Bone marrow (tissue), 2 donors: ENCODE measurements at places on chromosomes 12 and 14.

DNA sequence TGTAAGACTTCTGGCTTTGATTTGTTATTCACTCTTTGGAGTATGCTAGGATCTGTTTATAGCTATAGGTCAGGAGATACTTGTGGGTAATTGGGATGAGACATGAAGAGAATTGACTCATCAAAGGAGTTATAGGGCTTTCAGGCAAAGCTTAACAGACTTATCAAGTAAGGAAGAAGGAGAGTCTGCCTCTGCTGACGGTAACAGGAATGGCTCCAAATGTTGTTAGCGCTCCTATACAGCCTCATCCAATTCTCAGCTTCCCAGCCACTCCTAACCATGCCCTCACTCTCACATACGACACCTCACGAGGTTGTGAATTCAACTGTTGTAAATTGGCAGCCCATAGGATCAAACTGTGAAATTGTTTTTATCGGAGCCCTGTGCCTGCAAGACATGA is 140.5 kb downstream of the KCNA5 start:
- no peak for DNase-seq

DNA sequence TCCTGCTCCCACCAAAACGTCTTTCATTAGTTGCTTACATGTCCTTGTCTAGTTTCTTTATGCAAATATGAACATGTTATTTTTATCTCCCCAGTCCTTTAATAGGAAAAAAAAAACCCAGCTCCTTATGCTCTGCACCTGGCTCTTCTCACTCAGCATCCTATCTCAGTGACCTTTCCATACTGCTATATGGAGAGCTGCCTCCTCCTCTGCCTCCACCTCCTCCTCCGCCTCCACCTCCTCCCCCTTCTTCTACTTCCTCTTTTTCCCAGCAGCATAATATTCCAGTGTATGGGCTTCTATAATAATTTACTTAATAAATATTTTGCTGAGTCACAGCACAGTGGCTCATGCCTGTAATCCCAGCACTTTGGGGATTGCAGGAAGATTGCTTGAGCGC is 31.5 kb downstream of the ABCB9 start:
- no peak for DNase-seq

DNA sequence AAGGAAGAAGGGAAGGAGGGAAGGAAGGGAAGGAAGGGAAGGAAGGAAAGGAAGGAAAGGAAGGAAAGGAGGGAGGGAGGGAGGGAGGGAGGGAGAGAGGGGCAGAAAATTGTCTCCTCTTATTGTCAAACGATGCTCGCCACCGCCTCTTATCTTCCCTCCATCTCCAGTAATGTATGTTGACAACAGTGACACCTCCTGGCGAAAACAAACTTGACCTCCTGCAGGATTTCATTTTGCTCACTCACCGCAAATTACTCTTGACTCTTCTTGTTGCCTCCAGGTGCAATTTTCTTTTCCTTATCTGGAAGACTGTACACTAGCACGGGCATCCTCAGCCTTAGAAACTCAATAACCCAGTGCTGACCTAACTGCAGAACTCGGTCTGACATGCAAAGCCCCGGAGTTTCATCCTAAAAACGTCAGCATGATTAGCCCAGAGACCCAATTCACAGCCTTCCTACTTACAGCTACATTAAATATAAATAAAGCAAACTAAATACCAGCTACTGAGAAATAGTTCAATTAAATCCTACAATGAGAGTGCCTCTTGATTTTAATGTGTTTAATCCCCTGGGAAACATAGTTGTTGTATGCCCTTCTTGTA is 512.4 kb upstream of the TMPO start:
- DNase-seq = no peak

DNA sequence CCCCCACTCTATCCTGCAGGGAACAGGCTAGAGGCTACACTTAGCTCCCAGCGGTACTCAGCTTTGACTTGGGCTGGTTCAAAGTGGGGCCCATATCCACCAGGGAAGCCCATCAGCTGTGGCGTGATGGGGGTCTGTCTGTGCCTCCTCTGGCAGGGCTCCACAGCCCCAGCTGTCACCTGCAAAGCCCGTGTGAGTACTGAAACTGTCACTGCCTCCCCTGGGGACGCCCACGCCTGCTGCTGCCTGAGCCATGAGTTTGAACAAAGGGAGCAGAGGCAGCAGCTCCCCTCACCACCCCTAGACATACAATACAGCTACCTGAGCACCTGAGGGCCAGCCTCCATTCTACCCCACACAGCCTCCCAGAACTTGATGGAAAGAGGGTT is 5.0 kb downstream of the REM2 start:
- DNase-seq = no peak

DNA sequence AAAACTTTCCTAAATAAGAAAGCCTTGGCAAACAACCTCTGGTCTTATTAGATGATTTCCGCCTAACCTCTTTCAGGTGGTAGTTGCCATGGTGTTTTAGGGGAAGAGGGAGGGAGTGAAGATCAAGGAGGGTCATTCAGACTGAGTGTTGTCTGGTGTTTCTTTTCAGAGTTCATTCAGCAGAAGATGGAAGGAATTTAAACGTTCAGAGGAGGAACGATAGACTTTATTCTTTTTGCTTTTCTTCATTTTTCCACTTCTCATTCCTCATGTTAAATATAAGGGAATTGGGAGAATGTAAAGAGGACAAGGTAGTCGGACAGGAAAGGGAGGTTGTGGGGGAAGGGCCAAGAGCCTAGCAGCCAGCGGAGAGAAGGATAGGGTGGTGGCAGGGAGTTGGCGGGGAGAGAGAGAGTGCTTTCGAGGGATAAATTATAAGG is 17.4 kb upstream of the SALL2 start:
- no peak for DNase-seq

DNA sequence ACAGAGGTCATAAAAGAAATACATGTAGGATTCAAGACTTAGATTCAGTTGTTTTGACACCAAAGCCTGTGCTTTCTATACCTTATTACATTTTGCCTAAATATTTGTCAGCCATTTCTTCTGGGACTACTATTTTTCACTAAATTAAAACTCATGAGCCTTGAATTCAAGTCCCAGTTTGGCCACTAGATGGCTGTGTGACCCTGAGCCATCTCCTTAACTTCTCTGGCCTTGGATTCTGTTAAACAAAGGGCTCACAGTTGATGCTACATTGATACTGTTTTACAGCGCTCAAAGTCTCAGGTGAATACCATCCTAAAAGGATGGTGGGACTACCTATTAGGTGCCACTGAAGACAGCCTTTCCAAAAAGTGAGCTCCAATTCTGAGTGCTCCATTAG is 39.6 kb upstream of the CCDC198 start:
- DNase-seq = no peak

DNA sequence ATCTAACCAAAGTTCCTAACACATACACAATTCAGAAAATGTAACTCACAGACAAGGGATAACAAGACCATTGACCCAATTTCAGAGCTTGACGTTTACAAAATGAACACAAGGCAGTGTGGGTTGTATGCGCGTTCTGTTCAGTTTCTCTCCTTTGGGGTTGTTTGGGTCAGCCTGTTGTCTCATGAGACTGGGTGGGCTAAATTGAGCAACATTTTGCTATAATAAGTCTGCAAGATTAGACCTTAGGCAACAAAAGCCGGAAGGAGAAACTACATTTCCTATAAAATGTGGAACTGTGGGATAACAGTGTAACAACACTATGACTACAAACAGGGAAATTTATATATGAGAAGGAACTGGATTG is 18.8 kb upstream of the LTA4H start:
- DNase-seq = no peak

GRCh38 chr12:105674871-105675699 is 344.6 kb downstream of the C12orf75 start:
- no peak for DNase-seq

DNA sequence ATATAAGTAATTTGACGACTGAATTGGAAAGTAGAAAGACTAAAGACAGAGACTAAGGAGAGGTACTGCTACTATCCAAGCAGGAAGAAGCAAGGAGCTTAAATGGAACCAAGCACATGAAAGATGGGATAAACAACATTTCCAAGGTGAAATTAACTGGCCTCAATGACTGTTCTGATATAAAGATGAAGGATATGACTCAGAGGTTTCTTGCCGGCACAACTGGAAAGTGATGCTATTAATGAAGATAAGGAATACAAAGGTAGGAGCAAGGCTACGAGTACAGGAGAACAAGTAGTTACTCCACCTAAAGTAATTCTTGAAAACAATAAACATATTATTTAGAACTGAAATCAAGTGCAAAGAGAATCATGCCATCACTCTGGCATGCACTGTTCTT is 6.4 kb downstream of the SNX6 start:
- no peak for DNase-seq

DNA sequence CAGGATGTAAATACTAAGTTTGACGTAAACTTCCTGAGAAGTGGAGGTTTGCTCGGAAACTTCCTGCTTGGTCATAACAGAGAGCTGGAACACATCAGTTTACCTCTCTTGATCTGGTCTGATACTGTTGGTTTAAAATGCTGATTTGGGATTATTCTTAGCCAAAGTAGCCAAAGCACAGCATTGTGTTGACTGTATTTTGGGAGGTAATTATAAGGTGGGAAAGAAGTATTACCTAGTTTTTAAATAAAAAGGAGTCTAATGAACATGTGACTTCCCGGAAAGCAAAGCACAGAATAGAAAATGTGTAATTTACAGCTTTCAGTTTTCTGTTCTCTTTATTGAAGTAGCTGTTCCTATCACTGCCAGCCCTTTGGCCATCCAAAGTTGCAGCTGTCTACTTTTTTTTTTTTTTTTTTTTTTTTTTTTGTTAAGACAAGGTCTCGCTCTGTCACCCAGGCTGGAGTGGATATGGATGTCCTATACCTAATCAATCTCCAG is 52.2 kb upstream of the SRP54 start:
- no peak for DNase-seq

GRCh38 chr12:108635201-108635996 is 1.7 kb upstream of the SELPLG start:
- peak; percentile 35 for DNase-seq

DNA sequence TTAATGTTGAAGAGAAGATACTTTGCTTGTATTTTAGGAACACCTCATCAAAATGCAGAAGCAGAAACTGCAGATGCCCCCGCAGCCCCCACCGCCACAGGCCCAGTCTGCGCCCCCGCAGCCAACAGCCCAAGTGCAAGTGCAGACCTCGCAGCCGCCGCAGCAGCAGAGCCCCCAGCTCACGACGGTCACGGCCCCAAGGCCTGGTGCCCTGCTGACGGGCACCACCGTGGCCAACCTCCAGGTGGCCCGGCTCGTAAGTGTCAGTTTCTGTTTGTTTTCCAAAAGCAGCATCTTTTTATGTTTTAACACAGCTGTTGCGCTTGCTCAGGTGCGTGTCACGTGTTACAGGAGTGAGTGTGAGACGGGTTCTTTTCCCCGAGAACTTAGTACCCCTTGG is 79.5 kb downstream of the DDX51 start:
- no peak for DNase-seq

- DNase-seq = no peak
Measured at GRCh38 chr12:125129179-125129571, 63.9 kb downstream of the AACS start.

GRCh38 chr12:13436696-13437391 is 240.3 kb downstream of the EMP1 start:
- DNase-seq = no peak

GRCh38 chr12:48028541-48029431 is 24.5 kb upstream of the COL2A1 start:
- DNase-seq = no peak

DNA sequence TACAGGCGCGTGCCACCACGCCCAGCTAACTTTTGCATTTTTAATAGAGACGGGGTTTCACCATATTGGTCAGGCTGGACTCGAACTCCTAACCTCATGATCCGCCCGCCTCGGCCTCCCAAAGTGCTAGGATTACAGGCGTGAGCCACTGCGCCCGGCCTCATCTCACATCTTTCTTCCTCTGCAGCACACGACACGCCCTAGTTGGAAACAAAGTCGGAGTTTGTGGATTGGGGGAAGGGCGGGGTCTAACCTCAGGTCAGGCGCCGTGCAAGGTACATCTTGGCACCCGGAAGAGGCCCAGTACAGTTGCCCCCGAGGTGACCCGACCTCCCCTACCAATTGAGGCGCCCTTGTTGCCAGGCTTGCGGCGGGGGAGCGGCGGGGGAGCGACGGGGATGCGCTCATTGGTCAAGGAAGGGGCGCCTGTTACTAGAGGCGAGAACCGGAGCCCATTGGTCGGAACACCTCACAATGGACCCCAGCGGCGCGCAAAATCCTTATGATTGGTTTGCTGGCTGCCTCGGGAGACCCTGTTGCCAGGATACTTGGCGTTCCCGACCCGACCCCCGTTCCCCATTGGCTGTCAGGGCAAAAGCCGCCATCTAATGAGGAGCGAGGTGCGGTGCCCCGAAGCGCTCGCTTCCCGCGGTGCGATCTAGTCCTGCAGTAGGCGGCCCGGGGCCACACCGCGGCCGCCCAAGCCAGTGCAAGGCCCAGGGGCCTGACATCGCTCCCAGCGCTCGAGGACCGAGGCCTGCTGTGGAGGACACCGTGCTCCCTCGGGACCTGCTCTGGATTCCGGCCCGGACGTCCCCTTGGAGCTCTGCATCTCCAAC is at the start of gene REC8:
TSS of gene REC8 (plus strand) at position 659 of the 839 bp plus-strand sequence. CDS start 473 bp downstream, outside the sequence.
- peak; percentile 37 for DNase-seq

DNA sequence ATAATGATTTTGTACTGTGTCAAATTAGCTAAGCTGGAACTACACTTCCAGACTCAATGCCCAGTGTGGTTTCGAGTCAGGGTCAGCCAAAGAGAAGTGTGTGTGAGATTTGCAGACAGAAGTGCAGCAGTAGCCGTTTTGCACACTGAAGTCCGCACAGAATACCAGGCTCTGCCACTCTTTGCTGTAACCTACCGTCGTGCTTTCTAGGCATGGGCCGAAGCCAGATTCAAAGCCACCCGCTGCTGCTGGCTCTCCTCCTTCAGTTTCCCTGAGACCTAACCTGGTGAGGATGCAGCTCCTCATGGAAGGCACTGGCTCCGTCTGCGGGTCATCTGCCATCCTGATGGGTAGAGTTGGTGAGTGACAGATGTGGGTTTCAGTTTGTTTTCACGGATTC is 48.8 kb downstream of the LRTM2 start:
- no peak for DNase-seq

DNA sequence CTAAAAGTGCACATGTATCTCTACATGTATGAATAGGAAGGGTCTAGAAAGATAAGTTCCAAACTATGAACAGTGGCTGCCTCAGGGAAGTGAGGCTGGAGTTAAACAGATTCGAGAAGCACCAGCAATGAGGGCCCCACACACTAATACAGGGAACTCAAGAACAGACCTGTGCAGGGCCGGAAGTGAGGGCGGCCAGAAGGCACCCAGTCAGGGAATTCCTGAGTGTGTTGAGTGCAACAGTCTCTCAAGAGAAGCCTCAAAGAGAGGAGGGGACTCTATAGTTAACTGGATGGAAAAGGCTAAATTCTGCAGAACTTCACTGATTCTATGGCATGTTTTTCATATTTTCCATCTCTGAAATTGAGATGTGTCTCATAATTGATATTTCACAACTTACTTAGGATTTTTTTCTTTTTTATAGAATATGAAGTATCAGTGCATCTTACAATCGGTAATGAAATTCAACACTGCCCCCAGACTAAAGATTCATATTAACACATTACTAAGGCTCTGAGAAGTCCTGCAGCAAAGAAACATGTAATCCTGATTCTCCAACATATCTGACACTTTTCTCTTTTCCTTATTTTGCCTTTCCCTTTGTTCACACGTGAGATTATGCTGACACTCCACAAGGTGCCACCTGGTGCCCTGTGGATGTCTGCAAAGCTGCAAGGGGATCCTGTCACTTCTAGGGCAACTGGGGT is 61.3 kb downstream of the CHGA start:
- no peak for DNase-seq
